Stimulated activated CD8-positive, alpha-beta memory T cell treated with anti-CD3 and anti-CD28 coated beads, Interleukin-2, amount 100 ng/mL, for 1 hour (primary cell): ENCODE measurements at places on chromosomes 12 and 14.

DNA sequence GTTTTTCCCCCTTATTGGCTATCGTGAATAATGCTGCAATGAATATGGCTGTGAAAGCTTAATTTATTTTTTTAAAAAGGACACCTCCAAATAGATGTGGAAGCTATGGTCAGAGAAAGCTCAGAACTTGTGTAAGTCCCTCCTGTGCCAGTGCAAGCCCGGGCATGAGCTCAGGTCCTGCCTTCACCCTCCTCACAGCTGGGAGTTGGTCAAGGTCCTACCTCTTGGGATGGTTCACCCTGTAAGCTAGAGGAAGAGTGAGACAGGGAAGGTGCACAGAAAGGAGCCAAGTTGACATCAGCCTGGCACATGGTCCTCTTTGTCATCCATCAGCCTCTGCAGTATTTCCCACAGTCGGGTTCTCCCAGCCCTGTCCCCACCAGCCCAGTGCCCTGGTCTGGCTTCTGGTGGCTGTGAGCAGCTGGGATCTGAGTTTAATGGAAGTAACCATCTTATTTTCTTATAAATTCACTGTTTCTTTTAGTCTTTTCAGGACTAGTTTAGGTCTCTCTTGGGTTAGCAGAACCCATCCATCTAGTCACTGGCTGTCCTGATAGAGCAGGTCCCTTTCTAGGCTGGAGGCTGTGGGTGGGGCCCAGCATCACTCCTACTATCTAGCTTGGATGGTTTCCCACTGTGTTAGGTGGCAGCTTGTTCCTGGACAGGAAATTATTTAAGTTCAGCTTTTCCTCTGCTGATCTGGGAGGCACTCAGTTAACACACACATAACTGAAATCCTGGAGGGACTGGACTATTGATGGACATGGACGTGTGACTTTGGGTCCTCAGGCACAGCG, 11.8 kb upstream of the PLEKHG3 start:
- no peak for DNase-seq

GRCh38 chr12:120240495-120240833, 25.1 kb downstream of the PXN start:
- no peak for DNase-seq

- DNase-seq: no peak
Measured at GRCh38 chr12:65392491-65392890, 114.0 kb downstream of the MSRB3 start.

DNA sequence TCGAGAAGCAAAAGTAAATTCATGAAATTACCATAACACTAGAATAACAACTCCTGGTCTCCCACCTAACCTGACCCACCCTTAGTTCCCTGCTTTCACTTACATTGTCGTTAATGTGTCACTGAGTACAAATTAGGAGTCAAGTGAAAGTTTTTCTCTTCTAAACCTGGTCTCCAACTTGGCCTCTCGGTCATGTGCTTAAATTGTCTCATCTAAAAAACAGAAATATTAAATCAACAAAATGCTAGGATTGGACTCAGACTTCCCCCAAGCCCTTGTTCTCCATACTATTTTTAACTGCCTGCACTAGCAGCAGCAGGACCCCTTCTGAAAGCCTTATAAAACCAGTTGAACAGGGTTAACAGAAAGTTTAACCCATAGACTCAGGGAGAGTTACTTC, 1.8 kb upstream of the BTG1 start:
- no peak for DNase-seq

GRCh38 chr12:1497161-1497560, 97.2 kb downstream of the FBXL14 start:
- DNase-seq: no peak
